WERI-Rb-1 (cell line): ENCODE measurements at places on chromosomes 6 and 20.
A peak's percentile ranks its signal among the peaks of the same experiment; 100 is the strongest.

DNA sequence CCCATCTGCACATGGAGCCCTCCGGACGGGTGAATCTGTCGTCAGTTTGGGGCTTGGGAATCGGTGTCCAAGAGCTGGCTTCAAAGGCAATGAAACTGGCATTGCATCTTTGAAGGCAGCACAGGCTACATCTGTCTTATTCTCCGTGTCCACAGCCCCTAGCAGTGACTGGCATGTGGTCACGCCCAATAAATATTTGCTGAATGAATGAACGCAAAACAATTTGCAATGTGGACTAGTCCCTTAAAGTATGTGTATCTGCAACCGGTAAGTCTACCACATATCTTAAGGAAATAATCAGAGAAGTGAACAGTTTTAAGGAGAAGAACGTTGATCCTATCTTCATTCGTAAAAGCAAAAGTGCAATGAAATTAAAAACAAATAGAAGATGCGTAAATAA lies 8.0 kb upstream of the PMEPA1 start:
- DNase-seq: no peak

DNA sequence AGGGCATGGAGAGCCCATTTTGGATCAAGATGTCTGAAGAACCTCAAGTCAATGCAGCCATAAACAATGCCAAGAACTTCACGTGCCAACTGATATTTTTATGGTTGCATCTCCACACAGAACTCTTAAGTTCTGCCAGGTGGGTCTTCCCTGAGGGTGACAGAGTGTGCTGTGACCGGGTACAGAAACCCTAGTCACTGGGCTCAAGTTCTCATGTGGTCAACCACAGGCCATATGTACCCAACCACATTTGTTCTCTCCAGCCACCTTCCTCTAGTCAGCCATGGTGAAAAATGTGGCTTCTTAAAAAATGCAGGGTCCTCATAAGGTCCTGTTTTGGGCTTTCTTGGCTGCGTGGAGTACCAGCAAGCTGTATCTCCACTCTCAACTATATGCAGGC lies 48.9 kb downstream of the CLIC5 start:
- DNase-seq: no peak

DNA sequence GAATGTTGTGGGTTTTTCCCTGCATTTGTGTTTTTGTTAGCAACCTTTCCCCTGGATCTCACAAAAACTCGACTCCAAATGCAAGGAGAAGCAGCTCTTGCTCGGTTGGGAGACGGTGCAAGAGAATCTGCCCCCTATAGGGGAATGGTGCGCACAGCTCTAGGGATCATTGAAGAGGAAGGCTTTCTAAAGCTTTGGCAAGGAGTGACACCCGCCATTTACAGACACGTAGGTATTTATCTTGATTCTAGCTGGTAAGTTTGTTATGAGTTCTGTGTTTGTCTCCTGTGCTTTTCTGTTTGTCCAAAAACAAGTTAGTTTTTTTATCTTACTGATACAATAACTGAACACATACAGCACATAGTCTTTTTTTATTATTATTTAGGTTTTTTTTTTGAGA lies 3.0 kb downstream of the SLC25A27 start:
- peak; percentile 57 for DNase-seq

DNA sequence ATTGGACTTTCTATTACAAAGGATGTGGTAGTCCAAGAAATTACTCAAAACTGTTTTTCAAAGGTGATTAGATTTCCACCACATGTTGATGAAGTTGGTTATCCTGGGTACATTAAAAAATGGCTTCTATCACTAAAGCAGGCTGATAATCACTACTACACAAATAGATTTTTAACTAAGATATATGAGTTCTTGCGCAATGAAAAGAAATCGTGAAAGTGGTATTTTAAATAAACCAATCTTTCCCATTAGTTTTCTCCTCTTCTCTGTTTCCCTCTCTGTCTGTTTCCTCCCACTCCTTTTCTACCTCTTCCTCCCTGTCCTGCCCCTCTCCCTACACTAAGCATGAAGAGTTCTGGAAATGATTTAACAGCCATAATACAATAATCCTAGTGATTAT lies 487.9 kb upstream of the CITED2 start:
- DNase-seq: no peak

- no peak for DNase-seq
Measured at GRCh38 chr6:77228279-77228678, 235.0 kb downstream of the HTR1B start.

DNA sequence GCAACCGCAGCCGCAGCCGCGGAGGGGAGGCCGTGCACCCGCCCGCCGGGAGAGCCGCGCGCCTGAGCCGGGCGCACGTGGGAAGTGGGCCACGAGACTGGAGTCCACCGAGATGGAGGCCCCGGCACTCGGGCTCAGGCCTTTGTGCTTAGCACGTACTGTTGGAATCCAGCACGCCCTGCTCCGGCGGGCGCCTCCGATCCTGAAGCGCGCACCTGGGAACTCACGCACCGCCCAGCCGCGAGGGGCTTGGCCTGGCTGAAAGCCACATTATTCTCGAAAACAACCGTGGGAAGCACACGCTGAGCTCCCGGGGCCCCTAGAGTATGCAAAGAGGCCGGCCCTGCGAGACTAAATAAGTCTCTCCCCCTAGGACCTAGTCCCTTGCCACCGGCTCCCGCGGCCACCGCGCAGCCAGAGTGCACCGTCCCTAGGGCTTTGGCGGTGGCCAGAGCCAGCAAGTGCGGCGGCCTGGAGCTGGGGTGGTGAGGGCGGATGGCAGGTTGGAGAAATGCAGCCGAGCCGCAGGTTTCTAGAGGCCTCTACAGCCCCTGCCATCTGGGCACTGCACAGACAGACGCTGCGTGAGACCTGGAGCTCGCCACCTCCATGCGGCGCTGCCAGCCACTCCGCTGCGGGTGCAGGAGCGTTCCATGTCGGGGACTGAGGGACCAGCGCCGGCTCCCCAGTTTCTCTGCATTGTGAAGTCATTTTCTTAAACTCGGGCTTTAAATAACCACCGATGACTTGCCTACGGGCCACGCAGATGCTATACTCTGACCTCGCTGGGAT lies 42.0 kb upstream of the LY86 start:
- peak; percentile 76 for DNase-seq
